ENCODE measurements at places on chromosomes 1 and 21.

GRCh38 chr1:28328228-28328648 is 602 bp upstream of the MED18 start:
- DNase-seq: no peak

DNA sequence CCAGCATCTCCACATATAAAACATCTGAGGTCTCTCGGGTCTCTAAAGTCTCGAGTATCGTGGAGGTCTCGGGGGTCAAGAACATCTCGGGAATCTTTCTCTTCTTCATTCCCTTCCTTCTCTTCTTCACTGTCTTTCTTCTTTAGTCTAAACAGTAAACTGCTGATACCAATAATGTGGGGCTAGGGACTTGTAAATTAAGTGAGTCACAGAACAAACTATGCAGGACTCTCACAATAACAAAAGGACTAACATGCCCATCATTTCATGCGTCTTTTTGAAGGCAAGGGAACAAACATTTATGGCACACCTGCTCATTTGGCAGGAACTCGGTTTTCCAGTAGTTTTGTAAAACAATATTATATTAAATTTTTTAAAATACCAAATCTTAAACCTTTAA is 32.4 kb downstream of the PRPF38A start:
- no peak for DNase-seq

- DNase-seq: no peak
These were observed 177.9 kb downstream of the ST6GALNAC3 start for GRCh38 chr1:76252431-76252830.

DNA sequence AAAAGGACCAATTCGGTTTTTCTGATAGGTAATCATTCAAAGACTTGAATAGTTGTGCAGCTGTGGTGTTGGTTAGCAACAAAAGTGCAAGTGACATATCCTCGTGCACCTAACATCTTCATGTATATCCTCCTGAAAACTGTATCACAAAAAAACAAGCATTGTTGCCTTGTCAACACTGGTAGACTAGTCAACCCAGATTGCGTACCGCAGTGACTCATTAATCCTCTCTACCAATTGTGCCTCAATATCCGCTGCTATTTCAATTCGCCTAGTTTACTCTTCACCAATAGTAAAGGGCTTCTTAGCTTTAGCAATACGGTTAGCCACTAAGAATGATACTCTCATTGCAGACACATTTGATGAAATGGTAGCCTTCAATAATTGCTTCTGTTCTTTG is 3.5 kb downstream of the HHAT start:
- no peak for DNase-seq

DNA sequence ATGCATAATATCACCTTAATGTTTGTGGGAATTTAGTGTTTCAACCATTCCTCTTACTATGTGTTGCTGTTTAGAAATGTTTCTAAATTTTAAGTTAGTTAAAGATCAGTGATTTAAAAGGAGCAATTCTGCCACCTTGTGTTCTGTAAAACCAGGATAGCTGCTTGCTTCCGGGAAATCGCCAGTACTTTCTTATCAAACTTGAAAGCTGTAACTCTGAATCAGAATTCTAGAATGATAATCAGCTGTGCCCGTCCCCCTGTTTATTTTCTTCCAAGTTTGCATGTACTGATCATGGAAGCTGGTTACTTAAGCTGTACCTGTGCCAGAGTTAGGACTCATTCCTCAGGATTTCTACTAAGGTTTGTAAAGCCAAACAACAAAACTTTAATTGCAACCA is 656.4 kb downstream of the LTN1 start:
- DNase-seq: no peak

- no peak for DNase-seq
These were observed 42.5 kb upstream of the SLC19A1 start for GRCh38 chr21:45584786-45585185.

DNA sequence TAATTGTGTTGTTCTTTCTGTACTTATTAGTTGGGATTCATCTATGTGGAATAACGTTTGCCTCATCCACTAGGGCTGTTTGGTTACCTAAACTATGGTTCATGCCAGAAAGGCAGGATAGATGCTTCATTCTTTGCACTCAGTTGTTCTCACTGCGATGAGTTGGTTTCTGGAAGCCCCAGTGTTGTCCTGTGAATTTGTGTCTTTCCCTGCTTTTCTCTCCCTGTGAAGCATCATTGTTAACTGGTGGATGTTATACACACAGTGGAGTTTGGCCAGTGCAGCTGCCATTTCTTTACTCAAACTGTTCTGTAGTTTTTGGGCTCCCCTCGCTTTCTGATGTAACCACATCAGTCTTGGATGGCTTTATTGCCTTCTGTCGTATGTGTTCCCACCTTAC is 143.6 kb upstream of the COL6A1 start:
- no peak for DNase-seq

GRCh38 chr1:209416716-209417115 is 166.8 kb upstream of the CAMK1G start:
- no peak for DNase-seq

- DNase-seq: no peak
These were observed 1.1 kb downstream of the AKR1A1 start for GRCh38 chr1:45551684-45552083.

GRCh38 chr1:27388337-27389005 is 4.0 kb upstream of the GPR3 start:
- DNase-seq: no peak

DNA sequence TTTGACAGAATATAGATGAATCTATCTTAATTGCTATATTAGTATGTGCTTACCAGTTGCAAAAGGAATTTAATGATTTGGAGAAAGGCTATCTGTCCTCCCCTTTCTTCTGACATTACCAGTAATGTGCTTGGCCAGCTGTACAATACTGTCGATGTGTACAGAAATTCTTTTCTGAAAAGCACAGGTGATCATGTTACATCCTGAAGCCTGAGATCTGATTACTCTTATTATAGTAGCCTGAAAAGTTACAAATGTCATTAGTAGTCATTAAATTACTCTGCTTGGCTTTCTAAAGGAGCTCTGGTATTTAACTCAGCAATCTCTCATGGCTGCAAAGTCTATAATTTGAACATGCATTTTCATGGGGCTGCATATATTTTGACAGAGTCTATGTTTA is 209.8 kb downstream of the PTPRC start:
- no peak for DNase-seq

DNA sequence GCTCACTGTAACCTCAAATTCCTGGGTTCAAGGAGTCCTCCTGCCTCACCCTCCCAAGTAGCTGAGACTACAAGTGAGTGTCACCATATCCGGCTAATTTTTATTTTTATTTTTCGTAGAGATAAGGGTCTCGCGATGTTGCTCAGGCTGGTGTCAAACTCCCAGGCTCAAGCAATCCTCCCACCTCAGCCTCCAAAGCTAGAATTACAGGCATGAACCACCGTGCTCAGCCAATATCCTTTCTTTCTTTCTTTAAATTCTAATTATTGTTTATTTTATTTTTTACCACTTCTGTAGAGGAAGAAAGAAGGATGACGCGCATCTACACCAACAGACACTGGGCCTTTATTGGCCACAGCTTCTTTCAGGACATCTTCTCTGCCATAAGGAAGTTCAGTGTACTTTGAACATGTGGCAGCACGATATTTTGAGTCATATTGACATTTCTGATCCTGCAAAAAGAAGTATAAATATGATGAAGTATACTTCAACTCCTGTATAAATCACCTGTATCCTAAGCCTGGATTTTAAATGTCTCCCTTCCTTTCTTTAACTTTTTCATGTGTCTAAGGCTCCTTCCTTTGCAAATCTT is 15.8 kb downstream of the CTSS start:
- no peak for DNase-seq

GRCh38 chr1:175520186-175520585 is 223.2 kb downstream of the TNR start:
- no peak for DNase-seq

DNA sequence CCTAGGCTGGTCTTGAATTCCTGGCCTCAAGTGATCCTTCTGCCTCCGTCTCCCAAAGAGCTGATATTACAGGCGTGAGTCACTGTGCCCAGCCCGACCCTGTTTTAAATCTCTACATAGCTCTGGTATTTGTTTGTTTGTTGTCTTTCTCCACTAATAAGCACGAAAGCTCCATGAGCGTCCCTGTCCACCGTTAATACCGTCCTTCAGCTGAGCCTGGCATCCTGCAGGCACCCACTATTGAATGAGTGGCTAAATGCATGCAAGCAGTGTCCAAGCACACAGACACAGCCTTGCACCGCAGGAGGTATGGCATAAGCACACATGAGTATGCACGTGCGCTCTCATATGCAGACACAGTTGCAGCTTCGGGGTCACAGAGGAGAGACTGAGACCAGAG is 4.5 kb upstream of the COL16A1 start:
- DNase-seq: no peak

DNA sequence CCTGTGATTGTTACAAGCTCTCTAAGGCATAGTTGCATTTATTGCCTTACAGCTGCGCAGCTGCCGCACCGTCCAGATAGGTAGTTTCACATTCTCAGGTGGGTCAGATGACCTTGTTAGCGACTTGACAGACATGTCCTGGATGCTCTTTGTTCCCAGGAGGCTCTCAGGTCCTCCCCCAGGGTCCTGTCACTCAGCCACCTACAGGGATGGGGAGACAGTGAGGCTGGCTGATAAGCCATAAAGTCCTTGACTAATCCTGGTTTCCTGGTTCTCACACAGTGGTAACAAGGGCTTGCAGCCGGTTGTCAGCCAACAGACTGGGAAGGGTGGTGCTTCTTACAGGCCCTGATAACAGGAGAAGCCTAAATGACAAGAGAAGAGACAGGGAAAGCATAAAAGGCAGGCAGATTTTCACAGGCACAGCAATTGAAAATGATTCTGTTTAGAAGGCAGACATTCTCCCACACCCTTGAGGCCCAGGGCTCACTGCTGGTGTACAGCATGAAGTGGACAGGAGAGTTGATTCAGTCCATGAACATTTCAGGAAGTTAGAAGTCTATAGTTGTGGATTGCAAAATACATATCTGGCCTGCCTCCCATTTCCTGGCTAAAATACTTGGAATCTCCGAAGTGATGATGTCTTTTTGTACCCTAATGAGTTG is 2.9 kb downstream of the ARF1 start:
- DNase-seq: no peak

DNA sequence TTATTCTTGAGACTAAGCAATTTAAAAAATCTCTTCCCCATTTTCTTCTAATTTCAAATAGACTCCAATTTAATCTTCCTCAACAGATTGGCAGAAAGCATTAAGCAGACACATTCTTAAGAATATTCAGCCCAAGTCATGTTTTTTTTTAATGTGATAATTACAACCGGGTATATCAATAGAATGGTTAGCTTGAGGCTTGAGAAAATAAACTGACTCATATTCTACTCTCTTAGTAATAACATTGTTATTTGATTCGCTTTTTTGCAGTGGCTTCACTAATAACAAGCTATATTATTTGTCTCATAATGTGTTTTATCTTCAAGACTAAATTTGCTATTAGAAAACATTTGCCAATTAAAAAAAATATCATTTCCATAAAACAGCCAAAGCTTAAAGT is 488.6 kb upstream of the RGS18 start:
- no peak for DNase-seq

- no peak for DNase-seq
These were observed 21.3 kb downstream of the ACOT11 start for GRCh38 chr1:54569339-54569738.

DNA sequence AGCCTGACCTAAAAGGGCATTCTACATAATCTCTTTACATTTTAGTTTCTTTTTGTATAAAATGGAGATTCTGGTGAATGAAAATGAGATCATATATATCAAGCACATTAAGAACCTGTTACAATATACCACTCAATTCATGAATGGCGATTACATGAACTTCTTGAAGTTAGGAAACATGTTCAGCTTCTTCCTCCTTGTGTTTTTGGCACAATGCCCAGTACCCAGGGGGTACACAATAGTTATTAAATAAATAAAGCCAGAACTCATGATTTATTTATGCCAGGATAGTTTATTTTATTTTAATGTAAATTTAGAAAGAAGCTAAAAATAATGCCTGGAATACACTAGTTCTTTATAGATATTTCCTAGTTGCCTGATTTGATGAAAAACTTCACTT is 186.0 kb upstream of the PTGFR start:
- DNase-seq: no peak

- DNase-seq: no peak
These were observed 71.2 kb downstream of the VWA5B1 start for GRCh38 chr1:20361805-20362381.

DNA sequence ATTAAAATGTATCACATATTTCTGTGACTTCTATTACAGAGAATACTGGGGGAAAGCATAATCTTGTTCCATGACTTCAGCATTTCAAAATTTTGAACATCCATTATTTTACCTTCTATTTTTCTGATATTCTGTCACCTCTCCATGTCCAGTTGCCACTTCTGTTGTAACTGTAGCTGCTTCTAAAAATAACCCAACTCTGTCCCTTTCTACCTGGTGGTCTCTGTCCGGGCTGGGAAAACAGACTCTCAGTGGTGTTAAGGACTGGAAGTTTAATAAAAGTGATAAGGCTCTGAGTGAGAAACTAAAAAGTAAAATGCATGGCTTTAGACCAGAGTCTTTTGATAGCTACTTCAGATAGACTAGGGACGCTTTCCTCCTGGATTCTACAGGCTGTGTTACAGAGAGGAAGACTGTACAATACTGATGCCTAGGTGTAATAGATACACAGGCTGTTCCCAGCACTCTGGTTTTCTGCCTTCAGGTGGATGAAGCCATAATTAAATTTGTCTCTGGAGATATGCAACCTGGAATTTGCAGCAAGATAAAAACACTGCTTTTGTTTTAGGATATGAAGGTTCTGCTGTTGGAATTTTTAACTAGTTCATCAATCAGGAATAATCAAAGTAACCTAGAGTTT is 42.1 kb upstream of the SEC16B start:
- no peak for DNase-seq

- no peak for DNase-seq
These were observed 5.4 kb upstream of the GJA8 start for GRCh38 chr1:147897029-147897752.

GRCh38 chr1:20974951-20975350 is 187.8 kb upstream of the HP1BP3 start:
- no peak for DNase-seq

DNA sequence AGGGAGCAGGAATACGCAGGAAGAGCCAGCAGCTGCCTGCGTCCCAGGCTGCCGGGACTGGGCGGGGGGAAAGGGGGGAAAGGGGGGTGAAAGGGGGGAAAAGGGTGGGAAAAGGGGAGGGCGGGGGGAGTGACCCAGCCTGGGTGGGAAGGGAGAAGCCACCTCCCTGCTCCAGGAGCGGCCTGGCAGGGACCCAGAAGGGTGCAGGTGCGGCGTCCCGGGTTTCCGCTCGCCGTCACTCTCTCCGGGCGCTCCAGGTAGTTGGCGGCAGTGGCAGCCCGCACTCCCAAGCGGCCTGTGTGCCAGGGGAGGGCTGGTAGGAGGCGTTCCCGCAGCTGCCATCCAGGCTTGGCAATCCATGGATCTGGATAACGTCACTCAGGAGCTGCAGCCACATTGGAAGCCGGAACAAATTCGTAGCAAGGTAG is 141.0 kb upstream of the NGF start:
- DNase-seq: no peak
